ENCODE measurements at places on chromosomes 13 and 19.

GRCh38 chr13:28822151-28822550 lies 2.0 kb downstream of the MTUS2 start:
- DNase-seq = no peak

DNA sequence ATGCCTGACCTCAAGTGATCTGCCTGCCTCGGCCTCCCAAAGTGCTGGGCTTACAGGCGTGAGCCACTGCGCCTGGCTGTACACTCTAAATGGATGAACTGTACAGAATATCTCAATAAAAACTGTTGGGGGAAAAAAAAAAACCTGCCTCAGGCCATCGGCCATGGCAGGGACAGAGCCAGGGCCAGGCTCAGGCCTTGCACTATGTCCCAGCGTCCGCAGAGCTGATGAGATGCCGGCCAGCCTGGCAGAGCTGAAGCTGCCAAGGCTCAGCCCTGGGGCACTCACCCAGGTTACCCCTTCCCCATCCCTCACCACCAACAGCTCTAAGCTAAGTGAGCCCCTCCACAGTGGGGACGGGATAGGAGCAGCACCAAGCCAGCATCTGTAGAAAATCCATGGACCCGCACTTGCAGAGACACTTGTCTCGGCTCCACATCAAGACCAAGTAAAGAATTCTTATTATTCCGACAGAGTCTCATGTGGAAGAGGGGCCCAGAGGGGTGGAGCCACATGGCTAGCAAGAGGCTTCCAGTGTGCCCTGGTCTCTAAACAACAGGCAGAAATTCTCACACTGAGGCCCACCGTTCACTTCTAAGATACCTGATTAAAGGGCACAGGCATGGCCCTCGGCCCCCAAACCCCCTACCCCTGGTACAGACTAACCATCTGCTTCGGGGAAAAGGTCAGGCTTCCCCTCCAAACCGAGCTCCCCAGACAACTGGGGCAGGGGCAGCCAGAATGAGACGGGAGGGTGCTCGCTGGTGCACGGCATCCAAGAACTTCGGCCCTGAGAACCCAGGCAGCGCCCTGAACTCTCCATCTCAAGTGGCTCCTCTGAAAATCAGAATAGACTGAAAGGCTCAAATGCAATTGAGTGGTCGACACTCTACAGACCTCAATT lies 5.8 kb downstream of the PPP6R1 start:
- DNase-seq = no peak

DNA sequence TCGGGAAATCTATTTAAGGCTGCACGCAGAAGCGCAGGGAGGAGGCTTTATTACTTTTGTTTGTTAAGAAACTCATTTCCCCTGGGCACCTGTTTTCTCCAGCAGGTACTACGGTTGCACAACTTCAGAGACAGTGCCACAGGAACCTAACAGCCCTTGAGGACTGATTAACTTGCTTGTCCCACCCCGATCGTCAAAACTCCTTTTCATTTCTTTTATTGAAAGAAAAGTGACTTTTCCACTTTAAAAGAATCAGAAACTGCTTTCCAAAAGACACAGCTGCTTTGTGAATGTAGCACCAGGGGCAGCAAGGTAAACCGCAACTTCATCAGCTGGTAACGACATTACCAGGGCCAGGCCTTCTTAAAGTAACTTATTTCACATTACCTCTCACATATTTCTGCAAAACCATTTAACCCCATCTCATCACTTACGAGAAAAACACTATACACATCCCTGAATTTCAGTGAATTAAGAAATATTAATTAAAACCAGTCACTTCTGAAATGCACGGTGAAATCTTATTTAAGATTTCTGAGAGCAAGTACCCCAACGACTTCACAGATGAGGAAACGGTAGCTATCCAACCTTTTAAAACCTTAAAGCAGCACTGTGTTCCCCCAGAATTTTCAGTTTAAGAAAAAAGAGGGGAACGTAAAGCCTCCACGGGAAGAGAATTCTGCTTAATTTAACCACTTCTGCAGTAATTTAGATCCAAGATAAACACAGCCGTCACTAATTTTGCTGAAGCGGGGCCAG lies 1.4 kb downstream of the ANKRD10 start:
- DNase-seq = peak; percentile 13

DNA sequence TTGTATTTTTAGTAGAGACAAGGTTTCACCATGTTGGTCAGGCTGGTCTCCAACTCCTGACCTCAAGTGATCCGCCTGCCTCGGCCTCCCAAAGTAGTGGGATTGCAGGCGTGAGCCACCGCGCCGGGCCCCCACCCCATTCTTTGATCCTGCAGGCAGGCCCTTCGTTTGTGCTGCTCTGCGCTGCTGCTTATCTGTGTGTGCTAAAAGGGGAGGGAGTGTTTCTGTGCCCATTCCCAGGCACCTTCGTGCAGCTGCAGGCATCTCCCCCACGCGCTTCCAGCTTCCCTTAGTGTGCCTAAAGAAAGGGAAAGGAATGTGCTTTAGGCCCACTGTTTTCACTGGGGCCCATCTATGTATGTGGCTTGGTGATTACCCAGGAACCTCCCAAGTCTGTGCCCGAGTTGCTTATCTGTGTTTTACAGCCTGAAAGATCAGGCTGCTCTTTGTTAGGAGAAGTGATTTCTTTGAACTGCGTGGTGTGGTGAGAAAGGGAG lies 27.2 kb downstream of the EPN1 start:
- no peak for DNase-seq

- no peak for DNase-seq
Measured at GRCh38 chr19:1009041-1009980, 9.1 kb downstream of the GRIN3B start.
